ENCODE measurements at places on chromosomes 5 and 9.

- DNase-seq, result no peak
Measured at GRCh38 chr9:78601957-78602565, 305.1 kb downstream of the PSAT1 start.

DNA sequence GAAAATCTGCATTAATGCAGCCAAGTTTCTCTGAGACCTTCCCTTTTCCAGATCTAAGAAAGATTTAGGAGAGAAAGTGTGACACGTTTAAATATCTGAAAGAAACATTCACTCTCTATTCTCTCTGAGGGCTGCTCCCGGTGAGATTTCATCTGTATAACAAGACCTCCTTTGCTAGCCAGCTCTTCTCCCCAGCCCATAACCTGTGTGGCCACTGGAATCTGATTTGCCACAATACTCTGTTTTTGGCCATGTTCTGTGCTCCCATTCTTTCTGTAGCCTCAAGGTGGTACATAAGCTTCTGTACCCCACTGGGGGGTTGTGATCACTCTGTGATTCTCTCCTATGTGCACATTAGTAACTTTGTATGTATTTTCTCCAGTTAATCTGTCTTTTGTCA is 291.0 kb upstream of the SEMA6A start:
- DNase-seq, result no peak

DNA sequence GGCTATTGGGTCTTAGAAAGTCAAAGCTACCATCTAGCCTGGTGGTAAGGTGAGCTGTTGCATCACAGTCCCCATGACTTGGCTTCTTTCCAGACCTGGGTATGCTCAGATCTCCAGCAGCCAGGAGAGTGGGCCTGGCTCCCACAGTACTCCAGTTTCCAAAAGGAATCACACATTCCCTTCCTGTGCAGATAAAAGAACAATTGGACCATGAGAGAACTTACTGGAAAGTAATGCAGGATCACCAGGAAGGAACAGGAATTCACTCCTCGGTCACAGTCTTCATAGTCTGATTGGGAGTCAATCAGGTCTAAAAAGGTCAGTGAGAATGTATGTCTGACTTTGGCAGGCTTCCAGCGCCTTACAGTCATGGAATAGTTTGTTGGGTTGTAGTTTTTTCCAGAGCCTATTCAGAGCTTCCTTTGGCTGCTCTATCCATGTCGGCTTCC is 47.8 kb upstream of the CD180 start:
- DNase-seq, result no peak

GRCh38 chr9:124291801-124292396 is 34.1 kb downstream of the NEK6 start:
- no peak for DNase-seq

DNA sequence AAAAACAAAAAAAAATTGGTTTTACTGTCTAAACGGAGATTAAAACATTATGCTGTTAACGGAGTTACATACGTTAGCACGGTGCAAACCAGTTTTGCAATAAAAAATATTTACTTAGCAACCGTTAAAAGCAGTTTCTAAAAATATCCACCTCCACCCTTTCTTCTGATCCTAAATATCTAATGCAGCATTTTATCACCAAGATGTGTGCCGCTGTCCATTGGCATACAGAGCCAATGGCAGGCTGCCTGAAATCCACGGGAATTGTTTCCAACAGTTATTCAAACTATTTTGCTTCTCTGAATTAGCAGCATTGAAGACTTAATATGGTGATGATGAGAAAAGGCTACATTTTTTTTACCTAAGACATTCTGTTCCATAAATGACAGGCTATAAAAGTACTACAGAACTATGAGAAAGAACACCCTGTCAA is 61.6 kb downstream of the CSNK1A1 start:
- no peak for DNase-seq

GRCh38 chr5:170540271-170540670 is 36.5 kb downstream of the KCNIP1 start:
- DNase-seq, result no peak

DNA sequence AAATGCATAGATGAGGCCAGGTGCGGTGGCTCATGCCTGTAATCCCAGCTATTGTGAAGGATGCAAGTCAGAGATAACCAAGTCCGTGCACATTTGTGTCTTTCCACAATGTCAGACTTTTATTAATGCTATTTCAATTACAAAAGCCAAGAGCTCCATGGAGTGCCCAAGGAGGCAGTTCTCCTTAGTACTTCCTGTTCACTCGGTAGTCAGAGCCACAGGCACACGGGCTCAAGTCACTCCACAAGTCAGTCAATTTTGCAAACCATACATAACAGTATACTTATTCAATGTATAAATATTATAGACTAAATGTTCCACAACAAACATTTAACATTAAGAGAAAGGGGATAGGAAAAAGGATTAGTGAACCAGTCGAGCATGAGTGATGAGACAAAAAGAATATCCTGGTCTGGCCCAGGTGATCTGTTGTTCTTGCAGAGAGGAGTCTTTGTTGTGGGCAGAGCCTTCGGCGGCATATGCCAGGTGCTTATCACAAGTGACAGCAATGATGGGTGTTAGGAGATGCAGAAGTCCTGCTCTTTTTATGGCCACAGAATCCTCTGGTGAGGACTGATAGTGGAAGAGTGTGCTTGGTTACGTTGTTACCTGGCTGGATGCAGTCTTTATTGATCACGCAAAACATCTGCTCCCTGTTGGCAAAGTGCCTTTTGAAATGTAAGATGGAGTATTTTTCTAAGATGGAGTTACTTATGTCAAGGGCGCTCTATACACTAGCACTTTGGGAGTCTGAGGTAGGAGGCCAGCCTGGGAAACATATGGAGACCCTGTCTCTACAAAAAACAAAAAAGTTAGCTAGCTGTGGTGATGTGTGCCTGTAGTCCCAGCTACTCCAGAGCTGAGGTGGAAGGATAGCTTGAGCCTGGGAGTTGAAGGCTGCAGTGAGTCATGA is 167.0 kb upstream of the FBXL17 start:
- no peak for DNase-seq

DNA sequence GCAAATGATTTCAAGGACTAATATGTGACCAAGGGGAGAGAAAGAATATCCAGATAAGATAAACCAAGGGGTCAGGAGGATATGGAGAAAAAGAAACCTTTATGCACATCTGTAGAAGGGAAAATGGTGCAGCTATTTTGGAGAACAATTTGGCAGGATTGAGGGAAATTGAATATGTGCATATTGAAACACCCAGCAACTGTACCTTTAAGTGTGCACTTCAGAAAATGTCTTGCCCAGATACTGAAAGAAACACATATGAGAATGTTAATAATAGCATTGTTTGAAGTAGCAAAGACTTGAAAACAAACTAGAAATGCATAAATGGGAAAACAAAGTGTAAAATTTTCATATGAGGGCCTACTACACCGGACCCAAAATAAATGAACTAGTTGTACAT is 599.6 kb downstream of the PSAT1 start:
- DNase-seq, result no peak

DNA sequence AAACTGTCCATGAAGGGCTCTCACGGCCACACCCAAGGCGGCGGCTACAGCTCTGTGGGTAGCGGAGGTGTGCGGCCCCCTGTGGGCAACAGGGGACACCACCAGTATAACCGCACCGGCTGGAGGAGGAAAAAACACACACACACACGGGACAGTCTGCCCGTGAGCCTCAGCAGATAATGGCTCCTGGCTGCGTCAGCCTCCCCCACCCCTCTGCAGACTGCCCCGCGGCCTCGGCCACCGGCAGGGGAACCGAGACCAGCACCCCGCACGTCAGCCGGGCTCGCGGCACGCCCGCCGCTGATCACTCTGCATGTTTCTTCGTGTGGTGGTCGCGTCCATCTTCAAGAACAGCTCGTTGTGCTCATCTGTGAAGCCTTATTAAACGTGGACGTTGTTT is 41.5 kb downstream of the TENT4A start:
- no peak for DNase-seq

GRCh38 chr9:109289186-109289585 is 31.7 kb downstream of the EPB41L4B start:
- no peak for DNase-seq

DNA sequence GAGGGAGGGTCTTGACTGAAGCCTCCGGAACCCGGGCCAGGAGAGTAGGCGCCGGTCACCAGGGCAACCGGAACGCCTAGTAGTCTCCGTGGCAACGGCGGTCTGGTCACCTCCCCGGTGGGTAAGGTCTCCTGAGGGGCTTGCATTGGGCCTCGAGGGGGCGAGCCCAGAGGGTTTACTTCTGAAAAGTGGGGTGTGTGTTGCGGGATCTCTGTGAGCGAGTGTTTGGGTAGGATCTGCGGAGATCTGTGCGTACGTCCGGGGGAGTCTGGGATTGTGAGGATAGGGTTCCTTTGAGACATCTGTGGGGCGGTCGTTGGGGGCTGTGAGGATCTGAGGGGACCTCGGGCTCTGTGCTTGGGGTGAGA is at the start of gene FAM221B:
Gene FAM221B, minus strand, starts transcription at position 17 of the 368 bp plus-strand sequence. CDS start 2,571 bp downstream, outside the sequence.
- no peak for DNase-seq

- DNase-seq, result no peak
Measured at GRCh38 chr9:36946653-36947052, 87.4 kb downstream of the PAX5 start.

GRCh38 chr5:103031607-103032006 is 88.3 kb downstream of the GIN1 start:
- DNase-seq, result no peak

DNA sequence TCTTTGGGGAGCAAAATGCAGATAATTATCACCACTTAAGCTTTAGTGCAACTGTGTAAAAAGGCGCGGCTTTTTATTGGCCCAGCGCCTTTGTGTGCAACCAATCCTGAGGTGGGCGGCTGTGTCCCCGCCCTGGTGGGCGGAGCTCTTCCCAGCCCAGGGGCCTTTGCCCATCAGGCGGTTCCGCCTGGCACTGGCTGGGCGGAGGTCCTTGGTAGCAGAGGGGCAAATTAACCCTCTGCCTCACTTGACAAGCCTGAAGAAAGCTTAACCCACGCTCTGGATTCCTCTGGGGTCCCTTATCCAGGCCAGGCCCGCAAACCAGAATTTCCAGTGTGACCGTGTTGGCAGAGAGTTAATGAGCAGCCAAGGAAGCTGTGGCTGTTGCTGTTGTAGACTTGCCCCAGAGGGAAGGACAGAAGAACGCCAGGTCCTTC is 12.8 kb upstream of the NIPAL4 start:
- no peak for DNase-seq
